Colonic mucosa (tissue), 4 donors: ENCODE measurements at places on chromosomes 6 and 20.

DNA sequence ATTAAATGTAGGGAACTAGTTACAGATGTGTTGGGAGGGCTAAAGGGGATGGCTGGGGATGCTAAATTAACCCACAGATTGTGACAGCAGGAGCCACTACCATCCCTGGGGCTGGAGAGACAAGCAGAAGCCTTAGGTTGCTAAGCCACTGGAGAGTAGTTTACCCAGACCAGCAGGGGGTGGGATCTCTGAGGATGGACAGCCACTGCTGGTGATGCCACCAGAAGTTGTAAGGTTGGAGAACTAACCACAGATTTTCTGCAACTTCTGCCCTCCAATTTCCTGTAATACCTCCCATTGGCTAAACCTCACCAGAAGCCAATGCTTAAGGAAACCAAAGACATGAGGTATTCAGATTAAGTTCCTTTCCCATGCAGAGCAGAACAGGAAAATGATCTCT is 139.6 kb upstream of the NOX3 start:
- no peak overlapping the region for H3K4me3 ChIP-seq
- no peak for DNase-seq
- H3K27ac ChIP-seq: no peak overlapping the region

GRCh38 chr6:44223319-44224028 is at the start of gene SLC29A1:
Gene SLC29A1, plus strand, starts transcription at chr6:44223595. Its CDS starts 3,719 bp downstream, at chr6:44227314.
- peak within 1 kb of the TSS; percentile 67 for H3K4me3 ChIP-seq
- H3K27ac ChIP-seq: peak within 1 kb of the TSS; percentile 27
- H3K27me3 ChIP-seq: no peaks in the 10 kb centered on the region
- H3K36me3 ChIP-seq: no peaks in the 10 kb centered on the region

GRCh38 chr20:62822788-62823651 is 6.2 kb downstream of the COL9A3 start:
- H3K27me3 ChIP-seq: peaks cover 19% of the 10 kb centered on the region
- no peak overlapping the region for H3K4me3 ChIP-seq
- H3K36me3 ChIP-seq: no peaks in the 10 kb centered on the region
- peak overlapping the region; percentile 18 for H3K27ac ChIP-seq
- peak; percentile 82 for DNase-seq

GRCh38 chr6:44614396-44614795 is 226.9 kb downstream of the CDC5L start:
- H3K27ac ChIP-seq: no peak overlapping the region
- H3K4me1 ChIP-seq: no peaks in the 10 kb centered on the region
- no peaks in the 10 kb centered on the region for H3K36me3 ChIP-seq

DNA sequence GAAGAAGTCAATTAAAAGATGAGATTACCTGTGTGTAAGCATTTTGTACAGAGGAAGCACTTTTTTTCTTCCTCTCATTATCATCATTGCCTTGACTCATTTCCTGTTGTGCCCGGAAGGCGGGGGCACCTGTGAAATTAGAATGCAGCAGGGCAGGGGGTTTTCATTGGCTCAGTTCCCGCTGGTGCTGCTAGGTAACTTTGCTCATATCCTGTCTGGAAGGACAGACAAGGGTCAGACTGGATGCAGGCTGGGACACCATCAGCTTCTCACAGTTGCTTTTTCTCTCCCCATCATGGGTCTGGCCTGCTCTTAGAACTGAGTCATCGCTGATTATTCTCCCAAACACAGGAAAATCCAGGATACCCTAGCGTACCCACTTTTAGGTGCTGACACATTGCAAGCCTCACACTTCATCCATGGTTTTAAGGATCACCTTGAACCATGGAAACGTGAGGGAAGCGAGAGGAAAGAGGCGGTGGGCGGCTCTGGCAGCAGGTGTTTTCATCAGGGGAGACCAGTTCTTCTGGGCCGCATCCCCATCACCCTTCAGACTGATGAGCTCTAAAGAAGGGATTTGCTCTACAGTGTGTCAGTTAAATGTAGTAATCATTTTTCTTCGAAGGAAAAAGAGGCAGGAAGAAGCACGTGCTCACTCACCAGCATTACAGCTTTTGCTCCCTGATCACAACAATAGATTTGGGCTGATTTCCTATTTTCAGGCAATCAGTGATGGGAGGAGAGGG is 195.7 kb upstream of the SASH1 start:
- H3K27me3 ChIP-seq: no peaks in the 10 kb centered on the region
- H3K27ac ChIP-seq: no peak overlapping the region
- DNase-seq: no peak
- no peaks in the 10 kb centered on the region for H3K36me3 ChIP-seq
- no peak overlapping the region for H3K4me3 ChIP-seq
